ENCODE measurements at places on chromosomes 5 and 9. TPM values are rescaled to one million over a fixed set of nuclear protein-coding genes. Genes with fewer than 3 reads are reported as not detected.

DNA sequence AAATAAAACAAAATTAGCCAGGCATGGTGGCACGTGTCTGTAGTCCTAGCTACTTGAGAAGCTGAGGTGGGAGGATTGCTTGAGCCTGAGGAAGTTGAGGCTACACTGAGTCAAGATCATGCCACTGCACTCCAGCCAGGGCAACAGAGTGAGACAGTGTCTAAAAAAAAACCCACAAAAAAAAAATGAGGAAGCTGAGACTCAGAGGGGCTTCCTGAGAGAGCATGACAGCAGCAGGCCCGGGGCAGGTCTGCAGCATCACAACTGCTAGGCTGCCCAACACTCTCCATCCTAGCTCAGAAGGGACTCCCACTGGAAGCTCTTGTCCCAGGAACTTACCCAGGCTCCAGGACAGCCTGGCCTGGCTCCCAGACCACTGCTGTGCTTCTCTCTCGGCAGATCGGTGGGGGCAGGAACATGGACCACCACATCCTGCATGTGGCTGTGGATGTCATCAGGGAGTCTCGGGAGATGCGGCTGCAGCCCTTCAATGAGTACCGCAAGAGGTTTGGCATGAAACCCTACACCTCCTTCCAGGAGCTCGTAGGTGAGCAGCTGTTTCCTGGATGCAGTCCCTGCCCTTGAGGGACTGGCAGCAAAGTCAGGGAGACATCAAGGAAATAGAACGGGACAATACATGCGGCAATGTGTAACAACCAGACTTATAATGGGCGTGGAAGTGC, 19.1 kb downstream of the PTGS1 start:
- DNase-seq = no peak

Gene WDR38
- total RNA-seq = 0.04 TPM

DNA sequence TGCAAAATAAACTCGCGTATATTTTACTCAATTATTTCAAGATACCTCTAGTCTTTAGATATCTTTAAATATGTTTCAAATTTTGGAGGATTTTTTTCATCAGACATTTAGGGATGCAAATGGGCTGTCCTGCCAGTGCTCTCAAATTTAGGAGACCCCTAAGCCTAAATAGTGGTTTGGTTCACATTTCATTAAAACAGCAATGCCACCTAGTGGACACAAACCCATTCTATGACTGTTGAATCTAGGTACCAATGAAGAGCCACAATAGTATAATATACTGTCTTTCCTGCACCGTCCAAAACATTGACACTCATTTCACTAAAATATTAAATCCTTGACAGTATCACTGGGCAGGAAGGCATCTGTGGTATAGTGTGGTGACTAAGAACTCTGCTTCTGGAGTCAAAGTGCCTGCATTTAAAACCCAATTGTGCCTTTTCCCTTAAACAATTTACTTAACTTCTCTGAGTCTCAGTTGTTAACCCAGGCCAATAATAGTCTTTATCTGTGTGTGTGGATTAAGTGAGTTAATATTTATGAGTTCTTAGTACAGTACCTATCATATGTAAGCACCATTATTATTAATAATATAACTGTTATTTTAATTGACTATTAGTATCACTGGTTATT, 148.0 kb downstream of the RORB start:
- peak; percentile 10 for DNase-seq

- DNase-seq = no peak
Observed at GRCh38 chr9:137742698-137743097, 123.9 kb downstream of the EHMT1 start.

Gene SPATA31C2
- 0.04 TPM for total RNA-seq

Gene MEIKIN
- not detected for total RNA-seq

Gene TNC
- total RNA-seq = 28.4 TPM

Gene SLC36A3
- not detected for total RNA-seq

GRCh38 chr5:65938256-65938655, 11.9 kb downstream of the ERBIN start:
- DNase-seq = no peak
